ENCODE measurements at places on chromosomes 3 and 15.

- no peak for DNase-seq
These were observed 80.8 kb downstream of the FBN1 start for GRCh38 chr15:48564690-48565089.

DNA sequence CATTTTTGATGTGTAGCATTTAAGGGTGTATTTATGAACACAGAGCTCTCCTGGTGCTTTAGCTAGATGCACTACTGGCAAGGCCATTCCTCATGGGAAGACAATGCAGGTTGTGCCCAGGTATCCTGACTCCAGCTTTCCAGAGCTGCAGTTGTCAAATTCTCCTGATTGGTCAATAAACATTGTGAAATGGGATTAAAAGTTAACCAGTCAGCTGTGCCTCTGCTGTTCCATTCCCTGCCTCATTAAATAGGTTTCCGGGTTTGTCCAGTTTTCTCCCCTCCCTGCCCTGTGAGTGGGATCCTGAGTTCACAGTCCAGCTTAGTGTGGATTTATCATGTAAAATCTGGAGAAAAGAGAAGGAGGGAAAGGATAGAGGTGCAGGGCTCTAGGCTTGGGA lies 207.3 kb downstream of the SQOR start:
- DNase-seq: no peak

- no peak for DNase-seq
These were observed 138.4 kb upstream of the RARB start for GRCh38 chr3:25289663-25290062.

DNA sequence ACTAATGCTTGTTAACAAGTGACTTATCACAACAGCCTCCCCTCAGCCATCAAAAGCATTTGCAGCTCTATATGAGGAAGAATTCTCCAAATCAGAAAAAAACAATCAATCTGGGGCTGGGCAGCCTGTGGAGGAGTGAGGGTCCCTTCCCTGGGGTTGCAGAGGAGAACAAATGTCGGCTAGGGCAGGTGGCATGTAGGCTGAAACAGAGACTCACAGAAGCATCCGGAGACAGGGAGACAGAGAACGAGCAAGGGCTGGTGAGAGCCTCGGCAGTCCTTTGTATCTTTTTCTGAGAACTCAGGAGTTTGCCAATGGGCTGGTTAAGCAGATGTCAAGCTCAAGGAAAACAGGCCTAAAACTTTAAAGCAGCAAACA lies 15.8 kb downstream of the ITGA11 start:
- peak; percentile 30 for DNase-seq

DNA sequence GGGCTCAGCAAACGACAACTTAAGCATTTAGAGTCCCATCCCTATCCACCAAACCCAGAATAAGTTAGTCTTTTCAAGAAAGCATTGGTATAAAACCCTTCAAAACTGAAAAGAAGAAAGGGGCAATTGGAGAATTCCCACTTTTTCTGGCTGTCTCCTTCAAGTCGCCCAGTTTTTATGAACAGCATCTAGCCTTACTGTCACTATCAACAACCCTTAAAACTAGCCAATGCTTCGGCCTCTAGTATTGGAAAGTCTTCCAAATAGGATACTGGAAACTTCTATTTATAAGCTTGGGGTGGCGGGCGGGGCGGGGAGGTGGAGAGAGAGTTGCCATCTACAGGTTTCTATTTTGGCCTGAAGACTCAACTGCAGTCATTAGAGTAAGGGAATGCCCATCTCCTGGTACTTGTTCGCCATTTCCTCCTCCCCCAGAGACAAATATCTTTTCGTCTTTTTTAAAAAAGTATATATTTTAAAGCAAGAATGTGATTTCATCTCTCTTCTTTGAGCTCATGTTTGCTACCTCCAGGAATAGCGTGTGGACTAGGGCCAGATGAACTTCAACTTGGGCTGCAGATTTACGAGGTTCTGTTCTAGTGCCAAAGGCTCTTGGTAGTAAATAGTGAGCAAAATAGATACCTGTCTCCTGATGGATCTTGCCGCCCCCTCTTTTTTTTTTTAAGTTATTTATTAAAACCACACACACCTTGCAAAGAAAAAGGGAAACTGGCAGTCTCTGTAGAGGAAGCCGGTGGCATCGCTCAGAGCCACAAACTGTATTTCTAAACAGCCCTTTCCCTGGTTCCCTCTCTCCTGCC lies 2.7 kb downstream of the BCL6 start:
- DNase-seq: no peak

- no peak for DNase-seq
These were observed 265.9 kb downstream of the SHQ1 start for GRCh38 chr3:72582211-72582878.

DNA sequence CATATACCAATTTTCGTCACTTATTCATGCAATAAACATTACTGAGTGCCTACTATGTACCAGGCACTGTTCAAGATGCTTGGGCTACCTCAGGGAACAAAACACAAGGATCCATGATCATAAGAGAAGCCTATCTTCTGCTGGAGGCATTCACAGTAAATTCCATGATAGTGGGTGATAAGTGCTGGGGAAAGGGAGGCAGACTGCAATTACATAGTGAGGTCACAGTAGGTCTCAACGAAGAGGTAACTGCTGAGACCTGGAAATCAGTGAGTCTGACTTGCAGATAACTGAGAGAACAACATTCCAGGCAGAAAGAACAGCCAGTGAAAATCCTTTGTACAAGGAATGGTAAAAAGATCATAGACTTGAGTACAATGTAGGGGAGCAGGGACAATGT lies 33.6 kb downstream of the RAF1 start:
- DNase-seq: no peak

DNA sequence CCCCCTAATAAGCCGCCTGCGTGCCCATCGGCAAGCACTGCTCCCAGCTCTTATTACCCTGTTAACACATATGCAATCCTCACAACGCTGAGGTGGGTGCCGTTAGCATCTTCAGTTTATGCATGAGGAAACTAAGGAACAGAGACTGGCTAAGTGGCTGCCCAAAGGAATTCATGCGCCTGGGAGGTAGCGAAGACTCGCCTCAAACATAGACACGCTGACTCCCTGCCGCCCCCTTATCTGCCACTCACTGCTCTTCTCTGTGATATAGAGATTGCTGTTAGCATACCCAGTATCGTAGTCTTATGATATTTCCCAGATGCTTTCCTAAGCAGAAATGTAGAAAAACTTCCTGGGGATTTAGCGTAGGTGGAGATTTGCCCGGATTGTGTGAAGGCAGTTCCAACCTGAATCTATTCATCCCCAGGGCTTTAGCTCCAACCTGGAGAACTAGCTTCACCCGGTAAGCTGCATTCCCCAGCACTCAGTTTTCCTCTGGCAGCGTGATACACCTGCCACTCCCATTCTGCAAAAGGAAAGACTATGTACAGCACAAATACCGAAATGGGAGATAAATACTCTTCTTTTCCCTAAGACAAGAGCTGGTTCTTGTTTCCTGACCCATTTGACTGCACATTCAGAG lies 23.7 kb upstream of the CD47 start:
- DNase-seq: no peak

DNA sequence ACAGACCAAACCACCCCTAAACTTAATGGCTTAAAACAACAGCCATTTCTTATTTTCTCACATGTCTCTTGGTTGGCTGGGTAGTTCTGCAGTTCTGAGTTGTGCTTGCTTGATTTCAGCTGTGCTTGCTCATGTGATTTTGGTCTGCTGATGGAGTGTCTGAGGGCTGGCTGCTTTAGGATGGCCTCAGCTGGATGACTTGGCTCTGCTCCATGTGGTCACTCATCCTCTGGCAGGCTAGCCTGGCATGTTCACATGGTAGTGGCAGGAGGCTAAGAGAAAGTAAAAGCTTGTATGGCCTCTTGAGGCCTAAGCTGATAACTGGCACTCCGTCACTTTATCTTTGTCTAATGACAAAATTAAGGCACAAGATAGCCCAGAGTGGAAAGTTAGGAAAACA lies 4.1 kb downstream of the SV2B start:
- no peak for DNase-seq

DNA sequence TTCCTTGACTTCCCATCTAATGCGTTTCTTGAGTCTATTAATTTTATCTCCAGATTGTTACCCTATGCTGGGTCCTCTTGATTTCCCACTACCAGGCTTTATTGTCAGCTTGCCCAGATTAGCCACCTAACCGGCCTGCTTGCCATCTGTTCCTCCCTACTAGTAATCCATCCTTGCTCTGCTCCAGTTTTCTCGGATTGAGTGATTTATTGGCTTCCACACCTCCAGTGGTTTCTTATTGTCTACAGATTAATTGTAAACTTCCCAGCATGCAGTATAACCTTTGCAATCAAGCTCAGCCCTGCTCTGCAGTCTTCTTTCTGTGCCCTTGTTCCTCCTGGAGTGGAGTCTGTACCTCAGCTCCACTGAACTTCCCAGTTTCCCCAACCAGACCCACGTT lies 63.4 kb downstream of the ARHGEF26 start:
- DNase-seq: no peak

DNA sequence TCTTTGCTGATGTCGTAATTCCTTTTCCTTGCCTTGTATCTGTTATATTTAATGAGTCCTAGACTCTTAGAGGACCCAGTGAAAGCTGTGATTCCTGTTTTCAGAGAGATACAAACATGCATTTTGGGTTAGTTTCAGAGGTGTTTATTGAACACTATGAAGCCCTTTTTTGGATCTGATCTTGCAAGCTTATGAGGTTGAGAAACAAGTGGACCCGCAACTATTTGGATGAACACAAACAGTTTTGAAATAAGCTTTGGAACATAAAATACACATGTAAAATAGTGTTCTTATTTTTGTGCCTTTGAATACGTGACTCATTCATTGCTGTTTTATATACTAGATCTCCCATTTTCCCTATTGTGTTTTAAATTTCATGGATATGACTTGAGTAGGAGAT lies 33.5 kb downstream of the SNRK start:
- no peak for DNase-seq

DNA sequence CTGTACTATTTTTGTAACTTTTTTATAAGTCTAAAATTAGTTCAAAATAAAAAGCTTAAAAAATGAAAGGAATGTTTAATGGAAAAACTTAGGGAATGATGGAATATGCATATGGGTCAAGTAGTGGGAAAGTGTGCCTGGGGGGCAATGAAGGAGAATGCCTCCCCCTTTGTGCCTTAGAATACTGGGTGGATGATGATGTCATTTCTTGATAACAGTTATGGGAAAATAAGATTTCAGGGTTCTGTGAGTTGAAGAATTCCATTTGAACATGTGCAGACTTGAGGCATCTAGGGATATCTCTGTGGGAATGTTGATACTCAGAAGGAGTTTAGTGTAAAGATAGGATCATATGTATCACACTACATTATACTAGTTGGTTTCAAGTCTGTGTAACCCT lies 13.8 kb downstream of the WDR93 start:
- DNase-seq: no peak

- no peak for DNase-seq
These were observed 235.1 kb upstream of the TPRG1 start for GRCh38 chr3:188936597-188937107.

GRCh38 chr3:38579551-38580449 lies 69.7 kb downstream of the SCN5A start:
- DNase-seq: no peak

GRCh38 chr3:73530022-73530396 lies 94.7 kb downstream of the PDZRN3 start:
- DNase-seq: no peak

DNA sequence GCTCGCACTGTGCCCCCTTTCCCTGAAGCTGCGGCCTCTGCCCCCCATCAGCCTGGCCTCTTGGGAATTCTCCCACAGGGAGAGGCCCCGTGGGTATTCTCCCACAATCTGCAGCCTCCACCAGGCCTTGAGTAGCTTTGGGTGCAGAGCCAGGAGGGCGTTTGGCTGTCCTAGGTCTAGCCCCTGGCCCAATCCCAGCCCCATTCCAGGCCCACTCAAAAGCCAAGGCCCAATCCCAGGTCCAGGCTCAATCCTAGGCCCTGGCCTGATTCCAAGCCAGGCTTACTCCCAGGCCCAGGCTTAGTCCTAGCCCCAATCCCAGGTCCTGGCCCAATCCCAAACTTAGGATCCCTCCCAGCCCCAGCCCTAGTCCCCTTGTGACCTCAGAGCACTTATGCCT lies 59.8 kb downstream of the CHCHD4 start:
- DNase-seq: no peak

- no peak for DNase-seq
These were observed 30.8 kb downstream of the BOC start for GRCh38 chr3:113242096-113242581.

GRCh38 chr3:130934442-130935089 lies 40.7 kb downstream of the ATP2C1 start:
- no peak for DNase-seq

- DNase-seq: no peak
These were observed 286.9 kb downstream of the NFKBIZ start for GRCh38 chr3:102136183-102136582.

Measured in posterior vena cava (tissue), 2 donors.